ENCODE measurements at places on chromosomes 7 and 10.
A peak's percentile ranks its signal among the peaks of the same experiment; 100 is the strongest.

DNA sequence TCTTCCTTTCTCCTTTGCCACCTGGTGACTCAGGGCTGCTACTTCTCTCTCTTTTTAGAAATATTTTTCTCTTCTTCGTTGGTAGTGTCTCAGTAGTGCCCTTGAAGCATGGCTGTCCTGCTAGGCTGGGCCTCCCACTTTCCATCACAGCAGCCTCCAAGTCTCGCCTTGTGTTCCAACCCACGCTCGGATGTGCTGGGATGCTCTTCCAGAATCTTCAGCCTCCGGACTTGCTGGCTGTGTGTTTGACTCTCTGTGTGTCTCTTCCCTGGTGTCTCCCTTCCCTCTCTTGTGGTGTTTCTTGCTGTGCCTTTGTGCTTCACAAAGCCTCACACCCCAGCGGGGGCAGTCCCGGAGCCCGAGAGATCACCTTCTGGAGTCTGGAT, 100.5 kb downstream of the INPP5A start:
- no peak for DNase-seq

DNA sequence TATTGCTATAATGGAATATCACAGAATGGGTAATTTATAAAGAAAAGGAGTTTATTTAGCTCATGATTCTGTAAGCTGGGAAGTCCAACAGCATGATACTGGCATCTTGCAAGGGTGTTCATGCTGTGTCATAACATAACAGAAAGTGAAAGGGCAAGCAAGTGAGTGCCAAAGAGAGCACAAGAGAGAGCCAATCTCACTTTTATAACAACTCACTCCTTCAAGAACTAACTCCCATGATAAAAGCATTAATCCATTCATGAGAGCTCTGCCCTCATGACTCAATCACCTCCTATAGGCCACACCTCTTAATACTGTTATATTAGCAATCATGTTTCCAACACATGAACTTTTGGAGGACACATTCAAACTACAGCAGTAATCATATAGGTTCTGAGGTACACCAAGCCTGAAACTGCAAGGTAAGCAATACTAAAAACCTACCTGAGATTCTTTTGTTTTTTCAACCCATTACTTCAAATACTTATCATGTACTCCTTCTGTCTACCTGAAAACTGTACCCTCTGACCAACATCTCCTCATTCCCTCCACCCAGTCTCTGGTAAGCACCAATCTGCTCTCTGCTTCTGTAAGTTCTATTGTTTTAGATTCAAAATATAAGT, 219.7 kb downstream of the MTERF1 start:
- no peak for DNase-seq

GRCh38 chr10:69457771-69458237, 6.5 kb downstream of the TSPAN15 start:
- DNase-seq: no peak

- DNase-seq: no peak
Measured at GRCh38 chr7:70920876-70921275, 211.1 kb upstream of the GALNT17 start.

- peak; percentile 4 for DNase-seq
Measured at GRCh38 chr7:17094963-17095574, 203.4 kb upstream of the AHR start.

- no peak for DNase-seq
Measured at GRCh38 chr7:129828078-129828762, 124.5 kb downstream of the UBE2H start.

DNA sequence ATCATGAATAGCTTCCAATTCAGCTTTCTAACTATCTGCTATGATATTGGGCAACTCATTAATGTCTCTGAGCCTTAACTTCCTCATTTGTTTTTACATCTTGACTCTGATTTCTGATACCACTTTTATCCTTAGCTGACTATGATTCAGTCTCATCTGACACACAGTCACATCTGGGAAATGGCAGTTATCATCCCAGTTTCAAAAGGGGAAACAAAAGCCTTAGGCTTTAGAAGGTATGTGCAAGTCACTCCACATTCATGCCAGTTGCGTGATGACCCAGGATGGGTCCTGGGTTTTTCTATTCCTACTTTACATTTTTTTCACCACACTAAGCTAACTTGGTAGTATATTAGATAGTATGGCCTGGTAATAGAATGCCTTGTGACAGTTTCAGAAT, 12.7 kb downstream of the SCIN start:
- peak; percentile 84 for DNase-seq

All from LHCN-M2 (cell line).